Endodermal cell (in vitro differentiated cells): ENCODE measurements at places on chromosomes 13 and 19. TPM values are rescaled to one million over a fixed set of nuclear protein-coding genes. Genes with fewer than 3 reads are reported as not detected.

- no peaks in the 10 kb centered on the region for H3K4me1 ChIP-seq
- no peaks in the 10 kb centered on the region for H3K36me3 ChIP-seq
- no peaks in the 10 kb centered on the region for H3K27me3 ChIP-seq
- no peak overlapping the region for H3K4me3 ChIP-seq
- no peak overlapping the region for H3K27ac ChIP-seq
Observed at GRCh38 chr13:76329004-76329403, 557.2 kb downstream of the KCTD12 start.

- no peak overlapping the region for H3K27ac ChIP-seq
- H3K27me3 ChIP-seq: no peaks in the 10 kb centered on the region
- H3K4me3 ChIP-seq: no peak overlapping the region
- no peaks in the 10 kb centered on the region for H3K36me3 ChIP-seq
Observed at GRCh38 chr13:73235385-73235784, 176.6 kb downstream of the KLF5 start.

DNA sequence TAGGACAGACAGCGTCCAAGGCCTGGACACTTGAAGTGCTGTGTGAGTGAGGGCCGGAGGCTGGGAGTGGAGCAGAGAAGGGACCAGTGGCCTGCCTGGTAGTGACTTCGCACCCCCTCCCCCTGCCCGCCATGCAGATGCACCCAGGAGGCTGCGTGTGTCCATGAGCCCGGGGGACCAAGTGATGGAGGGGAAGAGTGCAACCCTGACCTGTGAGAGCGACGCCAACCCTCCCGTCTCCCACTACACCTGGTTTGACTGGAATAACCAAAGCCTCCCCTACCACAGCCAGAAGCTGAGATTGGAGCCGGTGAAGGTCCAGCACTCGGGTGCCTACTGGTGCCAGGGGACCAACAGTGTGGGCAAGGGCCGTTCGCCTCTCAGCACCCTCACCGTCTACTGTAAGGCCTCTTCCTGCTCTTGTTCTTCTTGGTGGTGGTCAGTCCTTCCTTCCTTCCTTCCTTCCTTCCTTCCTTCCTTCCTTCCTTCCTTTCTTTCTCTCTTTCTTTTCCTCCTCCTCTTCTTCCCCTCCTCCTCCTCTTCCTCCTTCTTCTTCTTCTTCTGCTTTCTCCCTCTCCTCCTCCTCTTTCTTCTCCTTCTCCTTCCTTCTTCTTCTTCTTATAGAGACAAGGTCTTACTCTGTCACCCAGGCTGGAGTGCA, 6.0 kb upstream of the FFAR1 start:
- H3K4me1 ChIP-seq: no peaks in the 10 kb centered on the region
- DNase-seq: no peak
- H3K27me3 ChIP-seq: no peaks in the 10 kb centered on the region
- no peak overlapping the region for H3K4me3 ChIP-seq
- H3K27ac ChIP-seq: no peak overlapping the region
- H3K36me3 ChIP-seq: no peaks in the 10 kb centered on the region

GRCh38 chr13:99269627-99270241, 11.6 kb upstream of the GPR18 start:
- H3K27ac ChIP-seq: no peak overlapping the region
- no peak overlapping the region for H3K4me3 ChIP-seq
- H3K27me3 ChIP-seq: no peaks in the 10 kb centered on the region
- H3K4me1 ChIP-seq: peaks cover 3% of the 10 kb centered on the region
- H3K36me3 ChIP-seq: peaks cover 15% of the 10 kb centered on the region

GRCh38 chr19:35317464-35318043, 11.4 kb upstream of the CD22 start:
- no peak for DNase-seq
- no peaks in the 10 kb centered on the region for H3K4me1 ChIP-seq
- H3K4me3 ChIP-seq: no peak overlapping the region

- H3K36me3 ChIP-seq: peaks cover 62% of the 10 kb centered on the region
- H3K27me3 ChIP-seq: no peaks in the 10 kb centered on the region
Observed at GRCh38 chr13:49711218-49711863, 20.1 kb upstream of the EBPL start.

- no peaks in the 10 kb centered on the region for H3K36me3 ChIP-seq
- no peaks in the 10 kb centered on the region for H3K4me1 ChIP-seq
- H3K27ac ChIP-seq: peak overlapping the region; percentile 9
Observed at GRCh38 chr13:39322836-39323585, 280.0 kb downstream of the LHFPL6 start.

GRCh38 chr19:34274284-34274826, 20.0 kb downstream of the GARRE1 start:
- no peak for DNase-seq
- no peaks in the 10 kb centered on the region for H3K27me3 ChIP-seq
- H3K27ac ChIP-seq: no peak overlapping the region
- H3K4me1 ChIP-seq: peaks cover 14% of the 10 kb centered on the region
- H3K36me3 ChIP-seq: peaks cover 13% of the 10 kb centered on the region
- H3K4me3 ChIP-seq: peak overlapping the region; percentile 62

GRCh38 chr13:84962849-84963248, 836.4 kb downstream of the SLITRK6 start:
- H3K27me3 ChIP-seq: no peaks in the 10 kb centered on the region
- H3K4me3 ChIP-seq: no peak overlapping the region
- no peaks in the 10 kb centered on the region for H3K4me1 ChIP-seq
- no peaks in the 10 kb centered on the region for H3K36me3 ChIP-seq
- DNase-seq: no peak
- H3K27ac ChIP-seq: no peak overlapping the region

DNA sequence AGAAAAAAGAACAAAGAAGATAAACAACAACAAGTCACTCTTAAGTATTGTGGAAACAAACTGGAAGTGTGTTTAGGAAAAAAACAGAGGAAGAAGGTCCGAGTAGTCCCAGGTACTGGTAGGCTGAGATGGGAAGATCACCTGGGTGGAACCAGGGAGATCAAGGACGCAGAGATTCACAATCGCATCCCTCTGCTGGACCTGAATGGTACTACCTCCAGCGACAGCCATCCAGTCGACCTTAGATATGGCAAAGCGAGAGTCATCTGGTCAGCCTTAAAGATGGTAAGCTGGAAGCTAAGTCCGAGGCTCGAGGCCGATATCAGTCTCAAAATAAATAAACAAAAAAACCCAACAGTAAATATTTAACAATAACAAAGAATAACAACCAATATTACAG, 44.9 kb upstream of the ZNF91 start:
- H3K4me3 ChIP-seq: no peak overlapping the region
- H3K36me3 ChIP-seq: no peaks in the 10 kb centered on the region
- peak; percentile 77 for DNase-seq
- no peak overlapping the region for H3K27ac ChIP-seq
- no peaks in the 10 kb centered on the region for H3K4me1 ChIP-seq

GRCh38 chr19:57016076-57016475, 103.7 kb upstream of the USP29 start:
- H3K4me3 ChIP-seq: no peak overlapping the region
- DNase-seq: no peak
- H3K4me1 ChIP-seq: no peaks in the 10 kb centered on the region
- no peaks in the 10 kb centered on the region for H3K36me3 ChIP-seq
- no peak overlapping the region for H3K27ac ChIP-seq

DNA sequence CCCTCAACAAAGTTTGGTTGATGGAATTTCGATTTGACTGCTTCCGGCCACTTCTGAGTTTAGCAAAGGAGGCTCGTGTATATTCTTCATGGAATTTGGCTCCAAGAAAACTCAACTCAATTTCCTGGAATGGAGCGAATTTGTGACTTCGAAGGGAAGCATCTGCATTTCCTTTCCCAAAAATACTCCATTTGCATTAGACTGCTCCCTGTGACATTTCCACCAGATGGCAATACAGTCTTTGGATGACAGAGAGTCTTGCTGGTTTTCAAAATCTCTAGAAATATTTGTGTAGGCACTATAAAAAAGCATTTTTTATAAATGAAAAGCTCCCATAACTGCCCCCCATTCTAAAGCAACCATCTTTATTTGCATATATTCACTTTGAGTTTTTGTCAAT, 4.1 kb downstream of the C1QTNF9 start:
- no peaks in the 10 kb centered on the region for H3K27me3 ChIP-seq
- H3K4me3 ChIP-seq: no peak overlapping the region
- no peak for DNase-seq
- H3K27ac ChIP-seq: no peak overlapping the region
- no peaks in the 10 kb centered on the region for H3K36me3 ChIP-seq

GRCh38 chr13:25739376-25739775, 312.4 kb downstream of the SHISA2 start:
- H3K27ac ChIP-seq: no peak overlapping the region
- no peaks in the 10 kb centered on the region for H3K36me3 ChIP-seq
- no peak for DNase-seq
- no peak overlapping the region for H3K4me3 ChIP-seq

DNA sequence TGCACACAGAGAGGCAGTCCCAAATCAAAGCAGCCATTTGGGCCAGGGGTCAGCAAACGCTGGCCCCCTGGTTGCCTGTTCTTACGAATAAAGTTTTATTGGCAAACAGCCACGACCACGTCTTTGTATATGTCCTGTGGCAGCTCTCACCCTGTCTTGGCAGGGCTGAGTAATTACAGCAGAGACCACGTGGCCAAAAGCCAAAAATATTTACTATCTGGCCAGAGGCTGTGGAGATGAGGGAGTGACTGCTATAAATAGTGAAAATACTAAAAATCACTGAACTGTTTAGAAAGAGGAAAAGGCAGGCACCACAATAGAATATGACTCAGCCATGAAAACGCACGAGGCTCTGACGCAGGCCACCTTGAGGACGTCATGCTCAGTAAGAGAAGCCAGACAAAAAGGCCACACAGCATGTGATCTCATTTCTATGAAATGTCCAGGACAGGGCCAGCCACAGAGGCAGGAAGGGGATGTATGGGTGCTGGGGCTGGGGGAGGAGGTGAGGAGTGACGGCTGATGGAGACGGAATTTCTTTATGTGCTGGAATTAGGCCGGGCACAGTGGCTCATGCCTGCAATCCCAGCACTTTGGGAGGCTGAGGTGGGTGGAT, 29.4 kb downstream of the SMIM24 start:
- H3K27ac ChIP-seq: no peak overlapping the region
- no peak for DNase-seq

DNA sequence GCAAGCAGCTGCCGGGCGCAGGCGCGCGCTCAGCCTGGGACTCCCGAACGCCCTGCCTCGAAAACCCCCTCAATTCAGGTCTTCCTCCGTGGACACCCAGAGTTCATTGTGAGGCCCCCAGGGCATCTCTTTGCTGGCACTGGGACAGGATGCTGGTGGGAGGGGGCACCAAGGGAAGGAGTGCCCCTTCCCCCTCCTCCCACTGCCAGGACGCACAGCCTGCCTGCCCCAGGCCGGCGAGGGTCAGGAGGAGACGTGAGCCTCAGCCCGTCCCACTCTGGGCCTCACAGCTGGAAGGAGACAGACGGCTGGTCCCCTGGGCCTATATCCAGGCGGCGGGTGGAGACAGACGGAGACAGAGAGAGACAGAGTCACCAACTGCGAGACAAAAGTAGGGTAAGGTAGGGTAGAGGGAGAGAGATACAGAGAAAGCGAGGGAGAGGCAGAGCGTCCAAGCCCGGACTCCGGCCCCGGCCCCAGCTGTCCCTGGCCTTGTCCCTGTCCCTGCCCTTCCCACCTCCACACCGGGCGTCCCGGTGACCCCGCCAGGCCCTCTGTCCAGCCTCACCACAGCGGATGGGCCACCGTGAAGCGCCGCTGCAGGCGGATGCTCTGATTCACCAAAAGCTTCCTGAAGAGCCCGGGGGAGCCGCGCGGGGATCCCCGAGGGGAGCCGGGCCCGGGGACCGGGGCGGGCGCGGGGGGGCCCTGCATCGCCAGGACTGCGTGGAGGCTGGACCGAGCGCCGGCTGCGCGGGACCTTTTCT, at the start of gene PDE4C:
PDE4C (minus strand) TSS at position 737 of the 767 bp plus-strand sequence; CDS start at position 714, 23 bp downstream.
- DNase-seq: peak; percentile 72
- peak within 1 kb of the TSS; percentile 90 for H3K4me3 ChIP-seq
- no peaks in the 10 kb centered on the region for H3K36me3 ChIP-seq
- H3K27me3 ChIP-seq: peaks cover 36% of the 10 kb centered on the region

- peaks cover 3% of the 10 kb centered on the region for H3K4me1 ChIP-seq
- no peak for DNase-seq
- no peak overlapping the region for H3K27ac ChIP-seq
- H3K4me3 ChIP-seq: no peak overlapping the region
- H3K27me3 ChIP-seq: no peaks in the 10 kb centered on the region
- H3K36me3 ChIP-seq: peaks cover 46% of the 10 kb centered on the region
Observed at GRCh38 chr13:102680842-102681740, 13.8 kb downstream of the METTL21C start.

ACP7 gene
- 0.29 TPM in 1 of 2 replicates, not detected in the other for total RNA-seq

SLITRK6 gene
- 0.24 and 0.45 TPM in 2 replicates for total RNA-seq

CACNG6 gene
- 1.8 to 2.8 TPM (median 1.8 TPM) in 3 replicates for total RNA-seq

ADGRE3 gene
- not detected in 3 replicates for total RNA-seq

DIAPH3 gene
- total RNA-seq: 14.4 to 23.6 TPM (median 23.6 TPM) in 3 replicates

ZNF99 gene
- total RNA-seq: not detected in 3 replicates
